Kidney tubule cell (primary cell): ENCODE measurements at places on chromosomes 3 and 15.

DNA sequence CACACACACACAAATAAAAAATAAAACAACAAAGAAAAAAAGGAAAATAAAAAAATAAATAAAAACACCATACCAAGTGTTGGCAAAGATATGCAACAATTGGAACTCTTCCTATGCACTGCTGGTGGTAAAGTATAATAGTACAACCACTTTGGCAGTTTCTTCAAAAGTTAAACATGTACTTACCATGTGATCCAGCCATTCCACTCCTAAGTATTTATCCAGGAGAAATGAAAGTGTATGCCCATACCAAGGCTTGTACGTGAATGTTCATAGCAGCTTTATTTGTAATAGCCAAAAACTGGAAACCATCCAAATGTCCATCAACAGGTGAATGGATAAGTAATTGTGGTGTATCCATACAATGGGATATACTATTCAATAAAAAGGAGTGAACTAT, 17.0 kb downstream of the WDR93 start:
- DNase-seq: no peak

DNA sequence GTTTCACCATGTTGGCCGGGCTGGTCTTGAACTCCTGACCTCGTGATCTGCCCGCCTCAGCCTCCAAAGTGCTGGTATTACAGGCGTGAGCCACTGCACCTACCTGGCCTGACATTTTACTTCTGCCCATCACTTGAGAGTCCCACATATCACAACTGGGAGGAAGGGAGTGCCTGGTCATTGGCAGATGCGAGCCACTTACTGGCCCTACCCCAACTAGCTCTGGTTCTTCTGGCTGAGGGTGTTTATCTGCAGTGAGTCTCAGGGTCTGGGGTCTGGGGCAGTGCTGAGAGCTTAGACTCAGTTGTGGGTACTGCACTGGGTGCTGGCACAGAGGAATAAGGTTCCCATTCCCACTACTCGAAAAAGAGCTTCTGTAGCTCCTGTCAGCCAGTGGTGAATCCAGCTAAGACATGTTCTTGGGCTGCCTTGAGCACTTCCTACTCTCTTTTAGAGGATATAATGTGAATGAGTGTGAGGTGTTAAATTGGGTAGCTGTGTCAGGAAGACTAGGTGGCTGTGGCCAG, 30.2 kb downstream of the DAG1 start:
- no peak for DNase-seq

- DNase-seq: peak; percentile 85
These were observed 620 bp downstream of the ABHD5 start for GRCh38 chr3:43691120-43691995.

DNA sequence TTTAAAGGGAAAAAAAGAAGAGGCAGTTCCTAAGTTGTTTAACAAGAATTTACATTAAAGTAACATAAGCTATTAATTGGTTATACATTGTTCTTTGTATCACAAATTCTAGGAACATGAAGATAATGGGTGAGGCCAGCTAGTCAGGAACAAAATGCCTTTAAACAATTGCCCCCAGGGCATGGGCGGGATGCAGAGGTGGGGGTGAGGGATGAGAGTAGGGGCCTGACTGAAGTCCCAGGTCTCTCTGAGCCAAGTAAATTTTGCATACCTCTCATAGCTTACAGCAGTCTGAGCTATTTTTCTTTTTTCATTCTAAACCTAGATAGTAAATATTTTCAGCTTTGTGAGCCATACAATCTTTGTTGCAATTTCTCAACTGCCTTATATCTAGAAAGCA, 77.8 kb upstream of the RNU6-1 start:
- no peak for DNase-seq

- DNase-seq: peak; percentile 84
These were observed 50.0 kb downstream of the DNAJB8 start for GRCh38 chr3:128416578-128417211.

GRCh38 chr3:11197484-11197883, 43.2 kb downstream of the HRH1 start:
- no peak for DNase-seq

GRCh38 chr3:165507060-165507459, 310.9 kb upstream of the SLITRK3 start:
- DNase-seq: no peak

DNA sequence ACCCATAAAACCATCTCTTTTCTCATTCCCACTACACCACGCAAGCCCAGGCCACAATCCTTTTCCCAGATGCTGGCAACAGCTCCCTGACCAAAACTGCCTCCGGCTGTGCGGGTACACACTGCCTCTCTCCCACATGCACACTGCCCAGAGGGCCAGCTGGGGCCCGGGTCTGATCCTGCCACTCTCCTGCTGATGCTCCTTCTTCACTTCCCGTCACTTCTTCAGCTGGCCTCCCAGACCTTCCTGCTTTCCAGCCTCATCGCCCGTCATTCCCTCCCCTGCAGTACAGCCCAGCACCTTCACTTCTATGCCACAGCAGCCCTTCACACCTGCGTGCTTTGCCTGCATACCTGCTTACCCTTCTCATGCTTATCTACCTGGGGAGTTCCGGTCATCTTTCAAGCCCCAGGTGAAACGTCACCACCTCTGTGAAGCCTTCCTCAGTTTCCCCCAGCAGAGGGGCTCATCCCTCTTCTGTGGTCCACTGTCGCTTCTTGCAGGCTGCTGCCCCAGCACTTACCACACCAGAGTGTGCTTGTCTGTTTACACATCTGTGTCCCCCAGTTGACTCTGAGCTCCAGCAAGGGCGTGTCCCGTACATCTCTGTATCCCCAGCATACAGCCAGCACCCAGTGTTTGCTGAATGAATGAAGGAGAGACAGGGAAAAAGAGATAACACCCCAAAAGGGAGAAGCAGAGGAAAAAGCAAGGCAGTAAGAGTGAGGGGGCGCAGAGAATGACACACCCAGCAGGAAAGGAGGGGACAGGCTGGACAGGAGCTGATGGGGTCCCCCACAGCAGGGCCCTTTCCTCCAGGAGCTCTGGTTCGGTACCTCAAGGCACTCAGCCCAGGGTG, 22.2 kb downstream of the GRAMD2A start:
- DNase-seq: no peak

DNA sequence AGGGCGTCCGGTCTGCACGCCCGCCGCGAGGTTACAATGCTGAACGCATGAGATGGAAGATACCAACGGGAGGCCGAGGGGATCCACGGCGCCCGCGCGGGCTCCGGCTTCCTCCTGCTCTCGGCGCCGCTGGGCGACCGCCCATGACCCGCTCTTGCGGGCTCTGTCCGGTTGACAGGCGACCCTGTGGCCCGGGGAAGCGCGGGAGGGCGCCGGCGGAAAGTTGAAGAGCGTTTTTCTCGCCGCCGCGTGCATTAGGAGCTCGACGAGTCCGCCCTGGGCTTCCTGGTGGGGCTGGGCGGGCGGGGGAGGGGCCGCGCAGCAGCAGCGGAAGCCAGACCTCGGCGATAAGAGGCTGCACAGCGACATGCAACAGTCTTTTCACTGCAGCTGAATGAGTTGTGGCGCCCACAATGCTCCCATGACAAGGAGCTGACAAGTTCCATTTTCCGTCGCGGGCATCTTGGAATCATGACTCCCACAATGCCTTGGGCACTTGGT, at the start of gene MBNL1:
TSS of gene MBNL1 (plus strand) at position 375 of the 501 bp plus-strand sequence. CDS start 31,265 bp downstream, outside the sequence.
- peak; percentile 87 for DNase-seq

DNA sequence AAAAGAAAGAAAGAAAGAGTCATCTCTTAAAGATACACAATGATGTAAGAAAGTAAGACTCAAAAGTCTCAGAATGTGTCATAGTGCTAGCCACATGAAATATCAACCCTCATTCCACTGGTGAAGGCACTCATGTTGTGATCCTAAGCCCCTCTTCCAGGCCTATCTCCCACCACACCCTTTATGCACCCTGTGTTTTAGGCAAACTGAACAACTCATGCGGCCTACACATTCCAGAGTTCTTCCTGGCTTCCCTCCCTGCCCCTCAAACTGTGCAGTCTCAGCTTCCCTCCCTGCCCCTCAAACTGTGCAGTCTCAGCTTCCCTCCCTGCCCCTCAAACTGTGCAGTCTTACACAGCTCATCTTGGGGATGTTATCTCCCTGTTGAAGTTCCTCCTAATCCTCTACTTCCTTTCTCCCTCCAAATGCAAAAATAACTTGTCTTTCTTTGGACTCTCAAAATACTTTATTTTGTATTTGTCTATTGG, 69.0 kb upstream of the FNDC3B start:
- no peak for DNase-seq

DNA sequence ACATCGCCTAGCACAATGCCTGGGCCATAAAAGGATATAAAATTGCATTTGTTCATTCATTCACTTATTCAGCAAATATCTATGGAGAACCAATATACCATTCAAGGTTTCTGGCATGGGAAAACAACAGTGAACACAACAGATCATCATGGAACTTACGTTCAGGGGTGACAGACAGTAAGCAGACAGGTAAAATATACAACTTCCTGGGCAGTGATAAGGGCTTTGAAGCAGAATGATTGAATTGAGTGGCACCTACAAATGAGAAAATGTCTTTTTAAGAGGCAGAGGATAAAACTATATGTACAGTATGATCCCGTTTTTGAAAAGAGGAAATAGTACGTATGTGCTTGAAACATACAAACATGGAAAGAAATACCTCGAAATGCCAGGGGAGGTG, 39.2 kb downstream of the CMTM7 start:
- no peak for DNase-seq

DNA sequence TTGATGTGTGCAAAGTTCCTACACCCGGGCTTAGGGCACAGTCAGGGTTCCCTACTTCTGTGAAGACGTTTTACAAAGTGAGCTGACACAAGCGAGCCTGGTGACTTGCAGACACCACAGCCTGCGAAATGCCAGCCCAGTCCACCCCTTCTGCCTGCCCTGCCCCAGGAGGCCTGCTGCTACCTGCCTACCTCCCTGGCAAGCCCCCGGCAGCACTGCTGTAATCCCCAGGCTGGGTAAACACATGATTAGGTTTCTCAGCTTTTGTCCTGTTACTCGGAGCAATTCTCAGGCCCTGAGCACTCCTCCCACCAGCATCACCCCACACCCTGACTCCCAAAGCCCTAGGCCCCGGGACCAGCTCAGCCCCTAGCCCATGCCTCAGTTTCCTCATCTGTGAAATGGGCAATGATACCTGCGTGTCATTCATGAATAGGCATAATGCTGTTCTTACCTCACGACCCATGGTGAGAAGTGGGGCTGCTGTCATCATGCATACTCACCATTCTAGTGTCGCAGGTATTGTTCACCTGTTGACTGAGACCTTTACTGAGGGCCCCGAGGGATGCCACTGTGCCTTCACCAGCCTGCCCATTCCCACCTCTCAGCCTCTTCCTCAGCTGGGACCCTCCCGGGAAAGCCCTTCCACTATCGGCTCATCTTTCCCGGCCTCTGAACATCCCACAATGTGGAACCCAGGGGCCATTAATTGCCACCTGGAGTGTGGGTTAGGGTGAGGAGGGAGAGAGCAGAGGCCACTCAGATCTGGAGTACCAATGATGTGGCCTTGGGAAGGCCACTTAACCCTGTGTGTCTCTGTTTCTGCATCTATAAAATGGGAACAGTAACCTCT, 31.5 kb upstream of the SLC6A6 start:
- no peak for DNase-seq

DNA sequence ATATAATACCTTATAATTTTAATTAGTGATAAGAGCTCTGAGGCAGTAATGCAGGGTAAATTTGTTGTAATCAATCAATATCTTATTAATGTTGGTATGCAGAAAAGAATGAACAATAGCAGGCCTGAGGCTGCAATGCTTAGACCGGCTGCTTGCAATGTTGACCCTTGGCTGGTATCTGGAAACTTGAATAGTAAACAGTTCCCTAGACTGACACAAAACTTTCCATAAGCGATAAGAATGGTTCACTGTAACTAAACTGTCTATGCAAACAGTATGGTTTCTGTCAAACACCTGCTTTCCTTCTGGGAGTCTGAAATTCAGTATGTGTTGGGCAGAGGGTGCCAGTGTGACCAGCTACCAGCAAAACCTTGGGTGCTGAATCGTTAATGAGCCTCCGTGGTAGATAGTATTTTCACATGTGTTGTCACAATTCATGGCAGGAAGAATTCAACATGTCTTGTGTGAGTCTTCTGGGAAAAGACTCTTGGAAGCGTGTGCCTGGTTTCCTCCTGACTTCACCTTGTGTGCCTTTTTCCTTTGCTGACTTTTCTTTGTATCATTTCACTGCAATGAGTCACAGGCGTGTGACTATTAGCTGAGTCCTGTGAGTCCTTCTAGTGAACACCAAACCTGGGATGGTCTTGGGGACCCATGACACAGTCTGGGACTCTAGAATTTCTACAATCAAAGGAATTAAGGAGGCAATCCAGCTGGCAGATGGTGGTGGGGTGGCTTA, 30.7 kb upstream of the CLRN1 start:
- peak; percentile 81 for DNase-seq

DNA sequence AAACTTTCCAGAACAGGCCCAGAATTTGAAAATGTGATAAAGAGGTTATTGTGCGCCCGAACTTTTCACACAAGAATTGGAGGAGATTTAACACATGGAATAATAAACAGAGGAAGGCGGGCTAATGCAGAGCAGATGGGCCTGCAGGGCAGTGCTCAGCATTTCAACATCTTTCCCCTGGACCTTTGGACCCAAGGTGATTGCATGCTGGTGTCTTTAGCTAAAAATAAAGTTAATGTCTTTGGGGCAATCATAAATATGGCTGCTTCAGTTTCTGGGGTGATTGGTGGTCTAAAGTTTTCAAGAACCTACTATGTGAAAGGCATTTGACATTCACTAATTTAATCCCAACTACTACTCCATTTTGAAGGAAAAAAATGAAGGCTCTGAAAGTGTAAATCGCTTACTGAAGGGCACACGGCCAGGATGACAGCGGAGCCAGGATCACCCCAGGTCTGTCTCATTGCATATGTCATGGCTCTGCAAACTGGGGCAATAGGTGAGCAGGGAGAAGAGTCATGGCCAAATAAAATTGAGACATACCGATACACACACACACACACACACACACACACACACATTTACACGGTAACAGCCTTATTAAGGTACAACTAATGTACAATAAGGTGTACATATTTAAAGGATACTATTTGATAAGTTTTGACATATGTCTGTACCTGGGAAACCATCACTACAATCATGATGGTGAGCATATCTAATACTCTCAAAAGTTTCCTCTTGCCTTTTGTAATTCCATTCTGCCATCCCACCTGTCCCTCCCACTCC, 243.1 kb upstream of the LRRFIP2 start:
- DNase-seq: no peak

DNA sequence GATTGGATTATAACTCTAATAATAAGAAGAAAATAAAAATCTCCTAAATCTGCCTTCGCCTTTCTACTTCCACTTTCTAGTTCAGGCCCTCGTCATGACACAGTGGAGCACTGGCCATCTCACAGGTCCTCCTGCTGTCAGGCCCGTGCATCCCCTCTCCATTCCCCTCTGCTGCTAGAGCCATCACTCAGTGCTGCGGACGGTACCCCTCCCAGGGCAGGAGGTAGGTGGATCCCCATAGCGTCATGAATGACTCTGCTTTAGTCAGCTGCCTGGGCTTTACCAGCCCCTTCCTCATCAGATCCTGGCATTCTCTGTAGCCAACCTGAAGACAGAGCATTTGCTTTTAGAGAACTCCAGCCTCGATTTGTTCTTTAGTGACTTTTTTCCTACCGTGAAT, 12.0 kb upstream of the PPP1R2 start:
- DNase-seq: no peak

GRCh38 chr15:58462547-58462946, 30.8 kb downstream of the LIPC start:
- DNase-seq: peak; percentile 90

GRCh38 chr15:97234851-97235610, 725.5 kb upstream of the ARRDC4 start:
- DNase-seq: peak; percentile 68

GRCh38 chr3:116483135-116483534, 37.8 kb upstream of the LSAMP start:
- no peak for DNase-seq
